ENCODE measurements at places on chromosomes 11 and 22.

GRCh38 chr11:69711822-69712801 is 8.3 kb upstream of the FGF19 start:
- H3K36me3 ChIP-seq, result no peaks in the 10 kb centered on the region
- no peaks in the 10 kb centered on the region for H3K4me1 ChIP-seq
- H3K27ac ChIP-seq, result no peak overlapping the region
- no peaks in the 10 kb centered on the region for H3K27me3 ChIP-seq

- H3K27me3 ChIP-seq, result no peaks in the 10 kb centered on the region
- peak; percentile 80 for DNase-seq
- H3K36me3 ChIP-seq, result no peaks in the 10 kb centered on the region
Observed at GRCh38 chr11:113553235-113553634, 78.0 kb upstream of the DRD2 start.

GRCh38 chr11:122344215-122344614 is 228.2 kb upstream of the BLID start:
- no peaks in the 10 kb centered on the region for H3K27me3 ChIP-seq
- no peaks in the 10 kb centered on the region for H3K36me3 ChIP-seq
- H3K27ac ChIP-seq, result no peak overlapping the region
- H3K4me1 ChIP-seq, result no peaks in the 10 kb centered on the region
- no peak for DNase-seq
- H3K4me3 ChIP-seq, result no peak overlapping the region

DNA sequence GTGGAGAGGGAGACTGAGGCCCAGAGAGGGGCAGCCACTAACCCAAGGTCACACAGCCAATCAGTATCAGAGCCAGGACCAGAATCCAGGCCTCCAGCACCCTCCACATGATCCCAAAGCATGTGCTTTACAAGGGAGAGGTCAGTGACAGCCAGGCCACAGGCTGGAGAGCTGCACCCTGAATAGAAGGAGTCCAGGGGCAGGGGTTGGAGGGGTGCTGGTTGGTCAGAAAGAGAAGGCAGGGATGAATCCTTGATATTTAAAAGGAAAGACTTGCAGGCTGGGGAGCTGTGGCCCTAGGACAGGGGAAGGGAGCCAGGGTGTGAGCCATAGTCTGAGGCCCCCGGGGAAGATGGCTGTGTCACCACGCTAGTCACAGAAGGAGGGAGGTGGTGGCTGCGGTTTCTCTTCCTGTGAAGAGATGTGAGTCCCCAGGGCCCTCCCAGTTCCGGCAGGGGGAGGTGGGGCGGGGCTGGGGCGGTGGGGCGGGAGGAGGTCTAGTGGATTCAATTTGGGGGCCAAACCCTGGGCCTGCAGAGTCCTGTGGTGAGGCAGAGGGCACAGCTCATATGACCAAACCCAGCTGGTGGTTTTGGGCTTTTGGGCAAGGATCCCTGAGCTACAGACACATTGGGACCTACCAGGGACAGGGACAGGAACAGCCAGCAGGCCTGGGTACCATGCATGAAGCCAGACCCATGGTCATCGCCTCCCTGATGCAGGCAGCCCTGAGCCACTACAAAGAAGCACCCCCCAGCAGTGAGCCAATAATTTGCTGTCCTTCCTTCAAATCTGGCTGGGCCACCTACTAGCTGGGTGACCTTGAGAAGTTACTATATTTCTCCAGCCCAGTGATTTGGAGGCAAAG is 14.0 kb downstream of the RAC2 start:
- no peaks in the 10 kb centered on the region for H3K27me3 ChIP-seq
- H3K27ac ChIP-seq, result no peak overlapping the region
- no peak overlapping the region for H3K4me3 ChIP-seq
- no peaks in the 10 kb centered on the region for H3K36me3 ChIP-seq
- DNase-seq, result no peak

GRCh38 chr22:29947410-29948384 is 64.7 kb downstream of the MTMR3 start:
- H3K27ac ChIP-seq, result no peak overlapping the region
- H3K27me3 ChIP-seq, result no peaks in the 10 kb centered on the region
- no peaks in the 10 kb centered on the region for H3K4me1 ChIP-seq
- DNase-seq, result no peak
- H3K4me3 ChIP-seq, result no peak overlapping the region
- no peaks in the 10 kb centered on the region for H3K36me3 ChIP-seq

Measured in endodermal cell (in vitro differentiated cells).